ENCODE measurements at places on chromosomes 2 and 18. TPM values are rescaled to one million over a fixed set of nuclear protein-coding genes. Genes with fewer than 3 reads are reported as not detected.

DNA sequence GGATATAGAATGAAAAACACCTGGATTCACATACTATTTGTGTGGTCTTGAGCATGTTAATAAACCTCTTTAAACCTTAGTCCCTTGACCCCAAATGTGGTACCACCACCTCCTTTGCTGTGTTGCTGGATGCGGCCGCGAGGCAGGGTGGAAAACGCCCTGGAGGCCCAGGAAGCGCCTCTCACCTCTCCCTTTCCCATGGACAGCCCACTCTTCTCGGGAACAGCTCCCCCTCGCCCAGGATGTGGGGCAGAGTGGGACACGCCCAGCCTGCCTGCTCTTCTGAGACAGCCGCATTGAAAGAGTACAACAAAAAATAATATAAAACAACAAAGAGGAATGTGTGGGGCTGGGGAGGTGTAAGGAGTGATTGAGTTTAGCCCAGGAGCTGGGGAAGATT is 549.0 kb upstream of the ID2 start:
- no peak for DNase-seq

GRCh38 chr18:9413576-9413975 is 61.7 kb upstream of the RALBP1 start:
- no peak for DNase-seq

DNA sequence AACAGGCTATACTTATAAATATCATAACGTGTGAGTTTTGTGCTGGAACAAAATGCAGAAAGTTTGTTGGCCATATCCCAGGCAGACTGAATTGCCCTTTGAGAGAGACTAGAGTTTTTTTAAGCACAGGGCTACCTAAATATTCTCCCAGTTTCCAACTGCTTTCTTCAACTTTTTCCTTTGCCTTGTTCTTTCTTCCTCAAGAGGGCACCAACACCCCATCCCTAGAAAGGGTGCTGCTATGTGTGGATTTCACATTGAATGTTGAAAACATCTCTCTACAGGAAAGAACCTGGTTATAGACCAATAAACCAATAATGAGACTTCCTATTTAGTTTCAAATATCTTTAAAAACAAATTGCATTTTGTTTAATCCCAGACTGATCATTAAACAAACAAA is 87.9 kb downstream of the ICOS start:
- DNase-seq: peak; percentile 14

- no peak for DNase-seq
These were observed 561.9 kb upstream of the DCC start for GRCh38 chr18:51778115-51778514.

GRCh38 chr2:239463541-239464165 is 62.8 kb upstream of the HDAC4 start:
- peak; percentile 21 for DNase-seq

DNA sequence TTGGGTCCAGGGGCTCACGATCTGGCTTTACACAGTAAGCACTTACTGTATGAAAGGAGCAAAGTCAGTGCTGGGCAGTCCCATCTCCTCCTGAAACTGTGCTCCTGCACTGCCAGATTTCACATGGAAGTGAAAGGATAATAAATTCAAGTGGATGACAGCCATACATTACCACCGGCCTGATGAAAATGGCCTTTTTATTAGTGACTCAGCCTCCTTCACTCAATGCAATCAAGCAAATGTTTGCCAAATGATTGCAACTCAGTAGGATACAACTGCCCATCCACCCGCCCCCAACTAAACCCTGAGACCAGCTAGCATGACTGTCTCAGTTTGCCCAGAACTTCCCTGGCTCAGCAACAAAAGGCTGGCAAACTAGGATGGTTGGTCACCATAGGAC is 77.1 kb downstream of the MYO5B start:
- peak; percentile 19 for DNase-seq

DNA sequence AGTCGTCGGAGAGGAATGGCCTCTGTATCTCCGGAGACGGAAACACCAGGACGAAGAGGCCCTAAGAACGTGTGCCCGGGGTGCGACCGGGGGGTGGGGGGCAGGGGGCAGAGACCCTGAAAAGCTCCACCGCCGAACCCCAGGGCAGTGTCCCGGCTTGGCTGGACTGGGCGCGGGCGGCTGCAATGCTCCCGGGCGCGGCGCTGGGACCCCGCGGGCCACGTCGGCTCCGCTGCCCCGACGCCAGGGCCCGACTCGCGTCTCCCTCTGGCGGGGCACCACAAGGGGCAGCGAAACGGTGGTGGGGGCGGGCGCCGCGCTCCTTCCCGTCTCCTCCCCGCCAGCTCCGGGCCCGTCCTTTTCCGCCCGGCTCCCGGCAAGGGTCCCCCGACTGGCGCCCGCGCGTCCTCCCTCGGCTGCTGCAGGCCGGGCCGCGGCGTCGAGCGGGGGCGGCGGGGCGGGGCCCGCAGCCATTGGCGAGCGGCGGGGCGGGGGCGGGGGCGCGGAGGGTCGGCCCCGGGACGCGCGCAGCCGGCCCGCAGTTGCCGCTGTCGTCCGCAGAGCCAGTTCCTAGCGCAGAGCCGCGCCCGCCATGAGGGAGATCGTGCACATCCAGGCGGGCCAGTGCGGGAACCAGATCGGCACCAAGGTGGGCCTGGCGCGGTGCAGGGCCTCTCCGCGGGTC is at the start of gene TUBB6:
Gene TUBB6, plus strand, starts transcription at position 541 of the 685 bp plus-strand sequence. Its CDS starts 52 bp downstream, at position 593.
- no peak for DNase-seq

DNA sequence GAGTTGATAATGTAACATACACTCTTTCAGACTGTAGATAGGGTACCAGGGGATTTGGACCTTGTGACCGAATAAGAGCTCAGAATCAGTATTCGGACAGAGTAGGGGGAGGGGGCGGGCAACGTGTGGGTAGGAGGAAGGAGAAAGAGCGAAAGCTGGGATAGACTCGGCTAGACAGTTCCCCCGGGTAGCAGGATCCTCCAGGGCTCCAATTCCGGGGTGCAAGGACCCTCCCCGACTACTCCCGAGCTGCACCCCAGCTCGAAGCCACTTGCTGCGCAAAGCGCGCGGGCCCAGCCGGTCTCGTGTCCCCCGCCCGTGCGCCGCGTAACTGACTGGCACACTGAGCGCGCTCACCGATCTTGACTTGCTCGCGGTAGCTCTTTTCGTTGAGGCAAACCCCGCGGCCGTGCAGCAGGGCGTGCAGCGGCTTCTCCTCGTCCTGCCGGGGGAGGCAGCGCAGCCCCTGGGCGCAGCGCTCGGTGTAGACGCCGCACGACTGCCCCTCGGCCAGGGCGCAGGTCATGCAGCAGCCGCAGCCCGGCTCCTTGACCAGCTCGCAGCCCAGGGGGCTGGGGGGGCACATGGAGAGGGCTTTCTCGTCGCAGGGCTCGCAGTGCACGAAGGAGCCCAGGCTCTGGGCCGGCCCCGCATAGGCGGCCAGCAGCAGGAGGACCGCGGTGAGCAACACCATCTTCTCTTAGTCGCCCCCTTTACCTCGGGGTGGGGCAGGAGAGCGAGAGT is 1.1 kb downstream of the IGFBP5 start:
- DNase-seq: peak; percentile 62

DNA sequence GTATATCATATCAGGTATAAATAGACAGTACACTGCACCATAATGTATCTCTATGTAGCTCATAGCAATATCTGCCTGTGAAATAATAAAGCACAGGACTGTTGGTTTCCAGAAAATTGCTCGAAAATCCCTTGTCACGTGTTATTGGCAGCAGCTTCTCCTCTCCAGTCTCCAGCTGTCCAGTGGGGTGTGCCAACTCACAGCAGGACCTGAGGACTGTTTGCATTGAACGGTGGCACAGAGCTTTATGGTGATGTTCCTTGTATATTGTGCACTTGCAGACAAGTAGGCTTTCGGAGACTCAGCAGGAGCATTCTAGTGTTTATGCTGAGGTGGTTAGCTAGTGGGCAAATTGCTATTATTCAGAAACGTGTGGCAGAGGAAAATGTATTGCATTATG is 182.2 kb upstream of the ATP5MC3 start:
- no peak for DNase-seq

- no peak for DNase-seq
These were observed 7.4 kb upstream of the VRK2 start for GRCh38 chr2:58039170-58039611.

DNA sequence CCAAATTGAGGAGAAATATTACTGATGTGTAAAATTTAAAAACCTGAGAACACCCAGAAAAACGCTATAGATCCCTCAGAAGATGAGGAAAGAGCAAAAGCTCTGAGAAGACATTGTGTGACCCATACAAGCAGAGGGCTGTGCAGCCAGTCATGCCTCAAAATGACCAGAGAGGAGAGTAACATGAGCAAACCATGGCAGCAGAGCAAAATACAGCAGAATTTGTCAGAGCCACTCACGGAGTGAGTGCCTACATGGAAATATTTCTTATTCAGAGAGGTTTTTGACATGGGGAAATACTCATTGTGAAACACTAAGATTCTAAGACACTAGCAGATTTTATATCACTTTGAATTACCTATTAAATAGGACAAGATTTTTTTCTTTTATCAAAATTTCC is 96.8 kb upstream of the DNAJC10 start:
- no peak for DNase-seq

DNA sequence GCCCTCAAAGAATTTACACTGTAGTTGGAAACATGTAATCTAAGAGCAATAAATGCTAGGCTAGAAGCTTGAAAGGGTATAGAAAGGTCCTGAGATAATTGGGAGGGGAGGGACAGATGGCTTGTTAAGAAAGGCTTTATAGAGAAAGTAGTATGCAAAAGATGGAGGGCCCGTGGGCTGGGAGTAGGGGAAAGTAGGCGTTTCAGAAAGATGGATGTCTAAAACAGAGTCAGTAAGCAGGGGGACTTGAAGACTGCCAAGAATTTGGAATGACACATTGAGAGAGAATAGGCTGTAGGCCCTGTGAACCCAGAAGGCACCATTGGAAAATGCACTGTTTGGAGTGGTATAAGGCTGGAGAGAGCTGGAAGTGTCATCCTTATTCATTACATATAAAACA is 822 bp downstream of the PSMG2 start:
- DNase-seq: peak; percentile 20

GRCh38 chr2:23433282-23433681 is 48.3 kb downstream of the KLHL29 start:
- no peak for DNase-seq

DNA sequence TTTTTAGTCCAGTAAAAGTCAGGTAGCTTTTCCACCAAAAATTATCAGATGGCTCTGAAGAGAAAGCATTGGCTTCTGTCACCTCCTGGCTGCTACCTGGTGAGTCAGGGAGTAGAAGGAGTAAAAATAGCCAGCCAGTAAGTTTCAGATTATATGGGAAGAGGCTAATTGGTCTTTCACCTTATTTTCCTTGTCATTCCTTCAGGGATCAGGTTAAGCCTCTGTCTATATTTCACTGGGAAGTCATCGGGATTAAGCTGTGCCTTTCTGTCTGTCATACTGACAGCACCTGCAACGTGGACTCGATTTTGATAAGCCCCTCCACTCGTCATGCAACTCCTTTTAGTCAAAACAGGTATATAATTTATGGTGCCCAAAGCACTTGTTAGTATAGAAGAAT is 380.7 kb upstream of the CELF4 start:
- no peak for DNase-seq

- DNase-seq: no peak
These were observed 38.0 kb downstream of the NPC1 start for GRCh38 chr18:23548275-23548674.

- DNase-seq: no peak
These were observed 76.2 kb downstream of the STK39 start for GRCh38 chr2:168171059-168171762.

GRCh38 chr18:7855671-7856070 is 288.6 kb downstream of the PTPRM start:
- no peak for DNase-seq

- peak; percentile 27 for DNase-seq
These were observed 2.7 kb upstream of the LRP2 start for GRCh38 chr2:169365029-169365480.

DNA sequence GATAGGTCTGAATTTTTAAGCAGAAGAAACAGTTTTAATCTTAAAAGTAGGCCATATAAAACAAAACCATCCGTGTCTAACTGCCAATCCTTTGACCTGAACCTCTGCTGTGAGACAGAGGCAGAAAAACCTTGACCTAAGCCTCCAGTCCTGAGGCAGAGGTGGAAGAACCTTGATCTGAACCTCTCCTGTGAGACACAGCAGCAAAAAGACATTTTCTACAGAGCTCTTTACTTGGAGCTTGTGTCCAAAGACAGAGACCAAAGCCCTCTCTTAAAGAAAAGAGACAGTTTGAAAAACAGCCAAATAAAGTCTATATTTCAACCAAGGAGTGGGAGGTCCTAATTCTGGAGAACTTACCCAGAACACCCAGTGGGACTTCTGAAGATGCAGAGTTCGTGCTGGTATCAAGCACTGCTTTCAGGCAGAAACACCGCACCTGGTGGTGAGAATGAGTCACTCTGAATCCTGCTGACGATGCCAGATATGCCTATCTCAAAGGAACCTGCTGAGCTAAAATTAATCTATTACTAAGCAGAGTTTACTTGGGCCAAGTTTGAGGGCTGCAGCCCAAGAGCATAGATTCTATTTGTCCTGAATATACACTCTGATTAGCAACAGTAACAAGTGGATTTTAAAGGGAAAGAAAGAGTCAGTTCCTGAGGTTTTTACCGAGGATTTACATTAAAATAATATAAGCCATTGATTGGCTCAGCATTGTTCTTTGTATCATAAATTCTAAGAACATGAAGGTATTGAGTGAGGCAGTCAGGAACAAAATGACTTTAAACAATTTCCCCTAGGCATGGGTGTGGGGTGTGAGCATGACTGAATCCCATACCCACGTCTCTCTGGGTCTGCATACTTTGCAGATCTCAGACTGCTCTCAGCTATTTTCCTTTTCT is 806.4 kb downstream of the TRIB2 start:
- DNase-seq: peak; percentile 89

- no peak for DNase-seq
These were observed 29.0 kb downstream of the INO80C start for GRCh38 chr18:35468711-35469110.

Gene COPS9
- polyA plus RNA-seq: 382 TPM

Gene LINC00305
- polyA plus RNA-seq: not detected

Gene TMEM247
- polyA plus RNA-seq: not detected

Gene UGT1A4
- polyA plus RNA-seq: 0.66 TPM

Gene ZC3H8
- 13.0 TPM for polyA plus RNA-seq

Gene DUSP2
- polyA plus RNA-seq: 0.45 TPM
